Left lung (tissue), 14 donors: ENCODE measurements at places on chromosomes 16 and 17. TPM values are rescaled to one million over a fixed set of nuclear protein-coding genes. Genes with fewer than 3 reads are reported as not detected.

Gene FAM222B
- total RNA-seq, result 16.5 TPM

Gene UMOD
- total RNA-seq, result not detected

Gene ACE
- 68.9 TPM for total RNA-seq

Gene NACA2
- not detected for total RNA-seq

Gene CD300LB
- total RNA-seq, result 0.58 TPM

Gene ICAM2
- 32.3 TPM for total RNA-seq

Gene RNF157
- total RNA-seq, result 1.4 TPM

Gene JPH3
- 0.06 TPM for total RNA-seq

Gene CD300LF
- total RNA-seq, result 26.7 TPM

Gene TAT
- not detected for total RNA-seq

Gene USP7
- 70.4 TPM for total RNA-seq

Gene NPIPB8
- 0.16 TPM for total RNA-seq

Gene MEOX1
- 0.29 TPM for total RNA-seq

Gene EVPL
- total RNA-seq, result 44.8 TPM

Gene FADS6
- not detected for total RNA-seq

Gene CLEC18A
- 2.6 TPM for total RNA-seq

Gene GP1BA
- 0.96 TPM for total RNA-seq

Gene SLC16A6
- 10.5 TPM for total RNA-seq

Gene BAHCC1
- 13.6 TPM for total RNA-seq

Gene GUCY2D
- total RNA-seq, result 1.1 TPM

Gene FOXK2
- 57.0 TPM for total RNA-seq

Gene GAS2L2
- 1.6 TPM for total RNA-seq

Gene DOC2A
- total RNA-seq, result 2.5 TPM

Gene RRN3
- 21.7 TPM for total RNA-seq
